Spinal cord (tissue), 10 donors: ENCODE measurements at places on chromosomes 4 and X. TPM values are rescaled to one million over a fixed set of nuclear protein-coding genes. Genes with fewer than 3 reads are reported as not detected.

DNA sequence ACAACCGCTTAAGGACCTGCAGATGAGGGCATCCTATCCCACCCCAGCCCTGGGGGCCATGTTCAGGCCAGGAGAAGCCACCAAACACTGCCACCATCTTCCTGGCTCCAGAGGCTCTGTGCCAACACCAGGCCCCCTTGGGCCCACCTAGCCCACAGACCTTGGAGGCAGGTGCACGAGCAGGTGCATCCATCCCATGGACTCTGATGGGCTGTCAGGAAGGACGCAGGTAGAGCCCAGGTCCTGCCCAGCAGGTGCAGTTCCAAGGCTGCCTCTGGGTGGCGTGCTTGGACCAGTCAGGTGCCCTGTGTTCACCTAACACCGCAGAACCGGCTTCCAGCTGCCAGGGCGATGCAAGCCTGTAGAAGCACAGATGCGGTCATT is 22.8 kb upstream of the PDE6B start:
- DNase-seq: no peak

Gene POU3F4
- polyA plus RNA-seq: 12.1 TPM

Gene PRKG2
- 4.0 TPM for polyA plus RNA-seq

- DNase-seq: no peak
Measured at GRCh38 chrX:39890807-39891206, 207.0 kb downstream of the BCOR start.

- no peak for DNase-seq
Measured at GRCh38 chr4:121738780-121739535, 26.0 kb downstream of the SMIM43 start.

Gene TSPAN7
- polyA plus RNA-seq: 548 TPM

Gene ADGRG2
- 5.8 TPM for polyA plus RNA-seq

Gene EGF
- polyA plus RNA-seq: 1.8 TPM

DNA sequence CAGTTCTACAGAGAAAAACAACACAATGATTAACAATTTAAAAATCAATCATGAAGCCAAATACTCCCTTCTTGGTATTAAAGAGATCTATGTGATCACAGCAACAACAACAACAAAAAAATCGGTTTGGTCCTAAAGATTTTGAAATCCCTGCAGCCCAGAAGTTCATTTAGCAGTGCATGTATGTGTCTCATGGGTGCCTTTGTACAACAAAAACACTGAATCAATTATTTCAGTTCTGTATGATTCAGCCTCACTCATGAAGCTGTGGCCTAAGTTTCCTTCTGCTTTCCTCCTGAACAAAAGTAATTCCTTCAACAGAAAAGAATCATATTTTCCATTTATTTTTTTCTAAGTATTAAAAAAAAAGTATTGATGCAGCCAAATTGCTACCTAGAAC is 393.4 kb upstream of the NDST3 start:
- DNase-seq: no peak

Gene PPP4R3C
- not detected for polyA plus RNA-seq

Gene TMEM271
- 17.1 TPM for polyA plus RNA-seq

DNA sequence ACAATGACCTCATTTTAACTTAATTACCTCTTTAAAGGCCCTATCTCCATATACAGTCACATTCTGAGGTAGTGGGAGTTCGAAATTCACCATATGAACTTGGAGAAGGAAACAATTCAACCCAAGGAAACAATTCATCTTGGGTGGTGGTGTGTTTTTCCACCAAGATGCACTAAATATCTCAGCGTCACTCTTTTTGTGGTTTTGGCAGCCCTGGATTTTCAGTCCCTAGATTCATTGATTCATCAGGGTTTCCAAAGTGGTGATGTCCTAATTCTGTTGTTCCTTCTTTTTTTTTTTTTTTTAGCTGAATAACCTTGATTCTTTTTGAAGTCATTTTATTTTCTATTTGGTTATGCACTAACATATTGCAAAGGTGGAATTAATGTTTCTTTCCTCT is 162.6 kb upstream of the RAPGEF2 start:
- DNase-seq: no peak

GRCh38 chrX:112512509-112512908 is 167.2 kb downstream of the LHFPL1 start:
- no peak for DNase-seq

Gene ATOH1
- not detected for polyA plus RNA-seq

DNA sequence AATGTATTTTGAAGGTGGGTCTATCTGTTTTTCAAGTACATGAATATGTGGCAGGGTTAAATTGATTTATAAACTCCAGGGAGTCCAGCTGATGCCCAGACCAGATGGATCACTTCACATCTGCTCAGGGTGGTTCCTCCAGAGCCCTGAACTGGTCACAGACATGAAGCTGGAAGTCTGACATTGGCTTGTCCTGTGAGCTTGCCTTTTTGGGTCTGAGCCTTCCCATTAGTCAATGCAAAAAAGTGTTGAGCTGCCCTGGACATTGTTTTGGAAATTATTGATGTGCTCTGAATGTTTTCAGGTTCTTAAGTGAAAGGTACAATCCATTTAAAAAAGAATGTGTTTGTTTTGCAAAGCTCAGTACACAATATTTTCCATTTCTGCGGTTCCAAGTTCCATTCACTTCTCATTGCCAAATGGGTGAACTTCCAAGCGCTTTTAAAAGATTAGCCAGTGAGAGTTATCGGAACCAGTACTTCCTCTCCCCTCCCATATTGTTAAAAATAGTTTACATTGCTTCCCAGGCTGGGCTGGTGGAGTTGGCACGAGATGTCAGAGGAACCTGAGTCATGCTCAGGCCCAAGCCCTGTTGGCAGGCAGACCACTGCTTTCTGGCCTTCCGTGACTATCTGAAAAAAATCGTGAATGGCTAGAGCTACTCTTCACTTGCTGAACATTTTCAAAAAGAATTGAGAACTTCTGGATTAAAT is 52.1 kb downstream of the PDGFRA start:
- no peak for DNase-seq

GRCh38 chr4:133865612-133866327 is 335.8 kb downstream of the PABPC4L start:
- no peak for DNase-seq

- DNase-seq: no peak
Measured at GRCh38 chr4:88514557-88515511, 8.7 kb downstream of the PYURF start.

GRCh38 chr4:6765703-6766102 is 16.8 kb upstream of the KIAA0232 start:
- DNase-seq: no peak

Gene SLC30A9
- 86.0 TPM for polyA plus RNA-seq

Gene NKX6-1
- polyA plus RNA-seq: 11.7 TPM

GRCh38 chrX:133302775-133303445 is 84.8 kb upstream of the TFDP3 start:
- DNase-seq: no peak

DNA sequence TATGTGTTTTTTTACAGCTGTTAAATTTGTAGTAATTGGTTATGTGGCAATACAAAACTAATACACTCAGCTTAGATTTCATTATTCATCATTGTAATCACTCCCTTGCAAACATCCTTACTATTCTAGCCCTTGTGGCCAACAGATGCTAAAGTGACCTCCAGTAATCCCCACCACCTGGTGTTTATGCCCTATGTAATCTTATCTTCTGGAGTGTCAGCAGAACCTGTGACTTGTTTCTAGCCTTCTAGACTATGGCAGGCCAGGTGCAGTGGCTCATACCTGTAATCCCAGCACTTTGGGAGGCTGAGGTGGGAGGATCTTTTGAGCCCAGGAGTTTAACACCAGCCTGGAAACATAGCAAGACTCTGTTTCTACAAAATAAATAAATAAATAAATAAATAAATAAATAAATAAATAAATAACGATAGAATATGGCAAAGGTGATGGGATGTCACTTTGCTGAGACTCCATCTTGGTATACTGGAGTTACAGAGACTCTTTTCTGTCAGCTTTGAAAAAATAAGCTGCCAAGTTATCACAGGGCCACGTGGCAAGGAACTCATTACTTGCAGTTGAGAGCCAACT is 12.3 kb upstream of the TSR2 start:
- no peak for DNase-seq

DNA sequence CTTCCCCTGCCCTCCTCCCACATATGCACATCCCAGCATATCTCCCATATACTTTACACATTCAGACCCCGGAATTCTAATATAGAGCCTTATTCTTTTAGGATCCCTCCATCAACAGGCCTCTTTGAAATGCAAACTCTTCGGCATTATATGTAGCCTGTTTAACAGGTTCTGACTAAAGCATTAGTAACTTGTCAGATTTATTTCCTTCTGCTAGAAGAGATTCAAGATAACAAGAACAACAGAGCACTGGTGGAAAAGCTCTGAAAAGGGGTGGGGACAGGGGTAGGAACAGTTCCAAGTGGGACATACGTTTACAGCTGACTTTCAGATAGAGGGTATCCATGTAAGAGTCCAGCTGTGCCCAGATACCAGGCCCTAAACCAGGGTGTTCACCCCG is 31.7 kb upstream of the PRPS1 start:
- DNase-seq: no peak

DNA sequence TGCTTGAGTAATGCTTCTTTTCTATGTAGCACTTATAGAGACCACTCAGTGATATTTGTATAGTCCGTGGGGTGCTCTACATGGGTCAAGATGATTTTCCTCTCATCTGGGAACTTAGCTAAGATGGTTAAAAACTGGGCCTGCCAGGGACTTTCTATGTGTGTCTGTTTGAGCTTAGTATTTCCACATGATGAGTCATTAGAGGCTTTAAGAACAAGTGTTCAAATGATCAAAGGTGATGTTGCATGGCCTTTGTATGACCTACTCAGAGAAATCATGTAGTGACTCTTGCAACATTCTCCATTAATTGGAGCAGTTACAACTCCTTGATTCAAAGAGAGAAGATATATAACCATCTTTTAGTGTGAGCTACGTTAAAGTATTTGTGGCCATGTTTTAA is 1480.5 kb upstream of the IGFBP7 start:
- DNase-seq: no peak

DNA sequence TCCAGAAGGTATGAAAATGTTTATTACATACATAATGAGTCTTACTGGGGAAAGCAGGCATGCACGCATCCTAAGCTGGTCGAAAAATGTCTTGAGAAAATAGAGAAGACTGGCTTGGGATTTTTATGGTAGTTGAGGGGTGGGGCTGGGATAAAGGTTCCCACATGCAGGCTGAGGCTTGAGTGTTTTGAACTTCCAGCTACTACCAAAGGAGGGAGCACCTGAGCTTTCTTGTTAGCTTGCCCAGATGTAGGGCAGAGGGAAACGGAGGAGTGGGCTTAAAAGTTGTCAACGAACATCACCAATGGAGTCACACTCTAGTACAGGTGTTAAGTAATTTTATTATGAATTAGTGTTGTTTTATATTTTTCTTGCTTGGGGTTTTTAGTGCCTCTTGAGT is 39.6 kb upstream of the SRPX start:
- no peak for DNase-seq

DNA sequence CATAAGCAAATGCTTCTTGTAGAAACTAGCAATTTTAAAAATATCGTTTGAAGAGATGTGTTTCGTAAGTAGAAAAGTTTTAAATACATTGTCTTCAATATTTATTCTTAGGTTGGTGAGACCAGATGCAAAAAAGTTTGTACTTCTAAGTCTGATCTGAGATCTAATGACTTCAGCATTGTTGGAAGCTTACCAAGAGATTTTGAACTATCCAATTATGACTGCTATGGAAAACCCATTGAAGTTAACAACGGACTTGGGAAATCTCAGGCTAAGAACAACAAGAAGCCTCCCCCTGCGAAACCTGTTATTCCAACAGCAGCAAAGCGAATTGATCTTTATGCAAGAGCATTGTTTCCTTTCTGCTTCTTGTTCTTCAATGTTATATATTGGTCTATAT is 50.2 kb upstream of the GRIA2 start:
- DNase-seq: no peak

- DNase-seq: no peak
Measured at GRCh38 chr4:17619416-17620105, 5.1 kb downstream of the MED28 start.

GRCh38 chr4:55215087-55215486 is 89.7 kb upstream of the KDR start:
- no peak for DNase-seq

Gene SCML1
- polyA plus RNA-seq: 19.2 TPM

DNA sequence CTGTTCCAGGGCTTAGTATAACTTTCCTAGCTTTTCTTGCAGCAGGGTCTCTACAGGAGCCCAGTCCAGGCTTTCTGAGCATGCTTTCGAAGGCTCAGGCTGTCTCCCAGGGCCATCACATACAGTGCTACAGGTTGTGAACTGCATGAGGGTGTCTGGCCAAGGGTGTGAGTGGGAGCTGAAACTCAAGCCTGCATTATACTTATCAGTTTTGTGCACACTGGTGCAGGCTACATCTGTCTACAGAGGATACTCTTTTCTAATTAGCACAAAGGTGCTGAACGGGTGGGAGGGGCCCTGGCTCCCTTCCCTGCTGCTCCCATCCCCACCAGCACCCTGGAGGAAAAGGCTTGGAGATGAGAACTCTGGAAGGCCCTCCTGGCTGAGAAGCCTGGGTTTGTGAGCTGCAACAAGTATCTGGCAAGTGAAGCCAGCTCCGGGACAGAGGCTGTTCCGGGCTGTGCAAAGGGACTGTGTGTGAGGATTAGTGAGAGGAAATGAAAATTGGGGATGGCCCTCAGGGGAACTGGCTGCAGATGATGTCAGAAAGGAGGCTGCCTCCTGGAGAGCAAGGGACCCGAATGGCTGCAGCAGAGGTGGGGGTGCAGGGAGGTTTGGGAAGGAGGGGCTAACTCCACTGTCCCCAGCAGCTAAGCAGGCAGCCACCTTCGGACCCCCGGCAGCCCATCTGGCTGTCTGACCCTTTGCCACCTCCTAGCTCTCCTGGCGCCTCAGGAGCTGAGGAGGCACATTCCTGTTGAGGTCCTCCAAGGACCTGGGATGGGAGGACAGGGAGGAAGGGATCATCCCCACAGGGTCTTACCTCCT is 68.5 kb downstream of the EFNB1 start:
- no peak for DNase-seq

Gene RAB9B
- polyA plus RNA-seq: 24.5 TPM

GRCh38 chr4:54427826-54428225 is 198.7 kb downstream of the PDGFRA start:
- DNase-seq: no peak

DNA sequence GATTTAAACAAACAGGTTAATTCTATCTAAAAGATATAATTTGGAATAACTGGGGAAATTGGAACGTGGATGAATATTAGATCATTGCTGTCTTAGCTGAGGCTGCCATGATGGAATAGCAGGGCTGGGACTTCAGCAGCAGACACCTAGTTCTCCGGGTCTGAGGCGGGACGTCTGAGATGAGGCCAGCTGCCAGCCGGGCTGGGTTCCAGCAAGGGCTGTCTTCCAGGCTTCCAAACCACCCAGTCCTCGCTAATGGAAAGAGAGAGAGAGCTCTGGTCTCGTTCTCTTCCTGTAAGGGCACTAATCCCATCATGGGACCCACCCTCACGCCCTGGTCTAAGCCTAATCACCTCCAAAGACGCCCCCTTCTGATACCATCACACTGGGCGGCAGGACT is 85.7 kb downstream of the ADRA2C start:
- no peak for DNase-seq
